ENCODE measurements at places on chromosomes 12 and 14.
A peak's percentile ranks its signal among the peaks of the same experiment; 100 is the strongest.

DNA sequence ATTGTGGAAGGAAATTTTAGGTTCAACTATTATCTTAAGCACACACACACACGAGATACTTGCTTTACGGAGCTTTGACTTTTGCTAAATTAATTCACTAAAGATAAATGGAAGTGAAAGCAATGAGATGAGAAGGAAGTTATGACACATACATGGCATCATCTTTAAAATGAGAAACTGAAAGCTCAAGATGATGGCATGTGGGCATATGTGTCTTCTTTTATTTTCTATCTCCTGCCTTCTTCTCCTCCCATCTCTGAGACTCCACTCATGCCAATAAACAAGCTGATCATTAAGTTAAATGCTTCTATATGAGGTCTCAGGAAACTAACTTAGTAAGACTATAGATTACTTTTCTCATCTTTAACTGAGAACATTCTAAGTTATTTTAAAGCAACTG is 216.7 kb downstream of the MED13L start:
- DNase-seq, result peak; percentile 67

DNA sequence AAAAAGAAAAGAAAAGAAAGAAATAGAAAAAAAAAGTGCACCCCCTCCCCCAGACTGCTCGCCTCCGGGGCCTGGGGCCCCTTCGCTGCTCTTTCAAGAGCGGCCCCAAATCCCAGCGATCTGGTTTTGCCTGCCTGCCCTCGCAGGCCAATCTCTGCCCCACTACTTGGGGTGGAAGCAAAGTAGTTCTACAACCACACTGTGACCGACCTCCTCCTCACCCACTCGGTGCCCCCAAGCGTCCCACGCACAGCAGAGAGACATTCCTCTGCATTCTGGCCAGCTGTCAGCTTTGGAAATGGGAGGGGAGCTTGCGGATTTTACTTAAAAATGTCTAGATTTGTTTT is 2.4 kb upstream of the TBX3 start:
- no peak for DNase-seq

GRCh38 chr14:42961509-42961908 is 1354.8 kb downstream of the LRFN5 start:
- no peak for DNase-seq

- DNase-seq, result no peak
Measured at GRCh38 chr12:125161712-125162022, 96.4 kb downstream of the AACS start.

GRCh38 chr14:100762089-100762515 is 35.4 kb downstream of the DLK1 start:
- peak; percentile 6 for DNase-seq

DNA sequence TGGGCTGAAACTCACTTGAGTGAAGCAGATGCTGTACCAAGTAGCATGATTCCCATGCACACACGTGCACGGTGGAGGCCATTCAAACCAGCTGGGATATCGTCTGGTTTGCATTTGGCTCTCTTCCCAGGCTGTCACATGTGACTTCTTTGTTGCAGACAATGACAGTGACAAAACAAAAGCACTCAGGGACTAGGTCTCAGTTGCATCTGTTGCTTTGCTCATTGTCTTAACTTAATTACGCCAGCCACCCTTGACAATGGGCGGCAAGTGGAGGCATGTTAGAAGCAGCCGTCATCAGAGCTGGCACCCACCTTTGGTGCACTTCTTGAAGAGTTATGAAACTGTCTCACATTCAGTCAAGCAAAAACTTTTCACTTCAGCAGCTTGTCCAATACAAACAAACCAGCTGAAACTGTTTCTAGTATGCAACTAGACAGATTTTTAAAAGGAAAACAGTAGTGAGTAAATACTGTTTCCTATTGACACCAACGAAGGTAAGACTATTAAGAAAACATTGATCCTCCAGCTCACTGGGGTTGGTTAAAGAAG is 74.3 kb downstream of the IGF1 start:
- no peak for DNase-seq

DNA sequence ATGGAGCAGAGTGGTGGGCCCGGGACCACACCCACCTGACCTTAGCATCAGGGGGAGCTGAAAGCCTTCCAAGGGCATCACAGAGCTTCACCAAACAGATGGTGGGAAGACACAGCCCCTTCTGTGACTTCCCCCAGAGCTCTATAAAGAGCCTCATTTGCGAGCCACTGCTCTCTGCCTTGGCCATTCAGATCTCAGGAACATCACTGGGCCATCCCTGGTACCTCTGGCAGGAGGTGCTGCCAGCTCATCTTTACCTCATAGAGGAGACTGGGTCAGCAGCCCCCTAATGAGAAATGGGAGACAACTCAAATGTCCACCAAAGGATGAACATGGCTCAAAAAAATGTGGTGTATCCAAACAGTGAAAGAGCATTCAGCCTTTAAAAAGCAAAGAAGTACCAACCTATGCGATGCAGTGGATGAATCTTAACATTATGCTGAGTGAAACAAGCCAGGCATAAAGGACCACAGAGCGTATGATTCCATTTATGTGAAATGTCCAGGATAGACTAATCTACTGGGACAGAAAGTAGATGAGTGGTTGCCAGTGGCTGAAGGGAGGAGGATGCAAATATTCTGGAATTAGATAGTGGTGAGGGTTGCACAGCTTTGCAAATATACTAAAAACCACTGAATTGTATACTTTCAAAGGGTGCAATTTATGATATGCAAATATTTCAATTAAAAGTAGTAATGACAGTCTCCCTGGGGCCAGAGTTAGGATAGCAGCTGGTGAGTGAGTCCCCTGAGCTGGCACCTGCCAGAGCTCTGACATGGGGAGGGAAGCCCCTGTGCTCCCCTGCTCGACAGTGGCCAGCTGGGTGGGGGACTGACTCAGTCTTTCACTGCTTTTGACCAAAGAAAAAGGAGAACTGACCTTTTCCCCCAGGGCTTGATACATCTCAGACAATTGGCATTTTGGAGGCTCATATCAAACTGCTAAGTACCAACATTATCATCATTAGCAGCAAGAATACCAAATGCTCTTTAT is 116.6 kb downstream of the GCH1 start:
- DNase-seq, result peak; percentile 29

GRCh38 chr14:91681118-91681517 is 50.8 kb downstream of the CATSPERB start:
- no peak for DNase-seq

DNA sequence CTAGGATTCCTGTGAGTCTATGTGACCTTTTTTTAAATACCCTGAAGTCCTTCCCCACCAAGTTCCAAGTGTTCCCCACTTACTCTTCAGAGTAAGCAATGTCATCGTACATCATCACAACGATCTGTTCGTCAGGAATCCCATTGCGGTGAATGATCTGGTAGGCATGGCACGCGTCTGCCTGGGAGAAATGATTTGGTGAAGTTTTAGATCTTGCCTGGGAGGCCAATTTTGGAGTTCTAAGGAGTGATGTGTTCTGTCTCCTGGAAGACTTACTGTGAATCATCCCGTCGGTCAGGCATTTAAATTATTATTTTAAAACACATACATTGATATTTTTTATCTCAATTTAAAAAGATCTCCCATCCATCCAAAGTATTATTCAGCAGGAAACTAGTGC is 29.8 kb downstream of the LGMN start:
- DNase-seq, result no peak

DNA sequence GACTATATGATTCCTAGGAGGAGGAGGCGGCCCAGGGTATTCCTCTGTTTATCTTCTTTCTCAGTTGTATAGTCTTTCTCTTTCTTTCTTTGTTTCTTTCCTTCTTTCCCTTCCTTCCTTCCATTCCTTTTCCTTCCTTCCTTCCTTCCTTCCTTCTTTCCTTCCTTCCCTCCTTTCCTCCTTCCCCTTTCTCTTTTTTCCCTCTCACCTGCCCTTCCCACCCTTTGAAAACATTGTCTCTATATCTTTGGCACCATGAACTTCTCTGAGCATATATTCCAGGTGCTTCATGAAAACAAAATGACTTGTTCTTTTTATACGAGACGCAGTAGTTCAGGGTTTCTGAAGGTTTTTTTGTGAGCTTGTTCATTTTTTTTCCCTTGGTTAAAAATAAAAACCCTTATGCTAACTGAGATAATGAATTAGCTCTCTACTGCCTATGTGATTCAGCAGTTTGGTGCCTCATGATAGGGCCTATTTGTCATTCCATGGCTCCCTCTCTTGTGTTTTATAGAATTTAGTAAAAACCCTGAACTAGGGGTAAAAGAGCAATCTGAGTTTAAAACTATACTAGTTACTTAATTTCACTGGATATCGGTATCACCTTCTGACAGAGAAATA is 3.2 kb upstream of the TESPA1 start:
- DNase-seq, result peak; percentile 26

GRCh38 chr12:105935981-105936380 is 202.8 kb downstream of the NUAK1 start:
- no peak for DNase-seq

- DNase-seq, result no peak
Measured at GRCh38 chr14:68518166-68518565, 274.7 kb downstream of the ZFP36L1 start.

DNA sequence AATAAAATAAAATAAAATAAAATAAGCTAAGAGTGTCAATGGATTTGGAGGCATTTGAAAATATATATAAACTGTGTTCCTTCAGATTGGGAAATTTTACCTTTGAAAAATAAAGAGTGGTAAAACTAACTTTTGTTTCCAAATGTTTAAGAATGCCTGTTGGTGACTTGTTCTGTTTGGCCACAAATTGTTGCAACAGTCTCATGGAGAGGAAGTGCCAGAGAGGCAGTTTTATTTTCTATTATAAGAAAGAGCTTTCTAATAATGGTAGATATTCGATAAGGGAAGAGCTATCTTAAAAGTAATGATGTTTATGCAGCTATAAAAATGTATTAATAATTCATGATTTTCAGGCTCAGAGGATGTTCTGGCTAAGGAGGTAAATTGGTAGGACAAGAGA is 68.8 kb upstream of the MDGA2 start:
- DNase-seq, result no peak

DNA sequence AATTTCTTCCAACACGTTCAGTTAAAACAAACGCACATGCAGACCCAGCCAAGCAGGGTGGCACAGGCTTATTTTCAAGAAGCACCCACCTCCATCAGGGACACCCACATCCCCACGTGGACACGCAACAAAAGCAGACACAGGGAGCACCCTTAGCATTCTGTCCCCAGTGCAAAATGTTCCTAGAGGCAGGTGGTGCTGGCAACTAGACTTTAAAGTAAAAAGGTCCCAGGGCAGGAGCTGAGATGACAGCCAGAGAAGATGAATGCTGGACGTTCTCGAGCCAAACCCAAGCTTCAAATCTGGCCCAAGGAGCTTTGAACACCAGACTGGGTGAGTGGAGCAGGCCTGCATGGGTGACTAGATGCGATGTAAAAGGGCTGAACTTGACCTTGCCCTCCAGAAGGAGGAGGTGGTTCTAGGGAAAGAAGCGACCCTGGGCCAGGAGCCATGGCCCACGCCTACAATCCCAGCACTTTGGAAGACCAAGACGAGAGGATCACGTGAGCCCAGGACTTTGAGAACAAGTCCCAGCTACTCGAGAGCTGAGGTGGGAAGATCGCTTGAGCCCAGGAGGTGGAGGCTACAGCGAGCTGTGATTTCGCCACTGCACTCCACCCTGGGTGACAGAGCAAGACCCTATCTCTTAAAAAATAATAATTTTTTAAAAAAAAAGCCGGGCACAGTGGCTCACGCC is 47.3 kb downstream of the KDM2B start:
- DNase-seq, result no peak

DNA sequence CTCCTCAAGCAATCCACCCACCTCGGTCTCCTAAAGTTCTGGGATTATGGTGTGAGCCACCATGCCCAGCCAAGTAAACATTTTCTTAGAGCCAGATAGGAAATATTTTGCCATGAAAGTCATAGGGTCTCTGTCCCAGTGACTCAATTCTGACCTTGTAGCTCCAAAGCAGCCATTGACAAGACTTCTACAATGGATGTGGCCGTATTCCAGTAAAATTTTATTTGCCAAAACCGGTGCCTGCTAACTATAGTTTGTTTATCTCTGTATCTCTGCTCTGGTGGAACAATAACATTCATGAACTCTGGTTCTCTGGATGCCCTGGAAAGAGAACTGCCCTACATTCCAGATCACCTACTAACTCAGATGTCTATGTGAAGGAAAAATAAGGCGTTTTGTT is 54.6 kb upstream of the USP44 start:
- DNase-seq, result no peak

DNA sequence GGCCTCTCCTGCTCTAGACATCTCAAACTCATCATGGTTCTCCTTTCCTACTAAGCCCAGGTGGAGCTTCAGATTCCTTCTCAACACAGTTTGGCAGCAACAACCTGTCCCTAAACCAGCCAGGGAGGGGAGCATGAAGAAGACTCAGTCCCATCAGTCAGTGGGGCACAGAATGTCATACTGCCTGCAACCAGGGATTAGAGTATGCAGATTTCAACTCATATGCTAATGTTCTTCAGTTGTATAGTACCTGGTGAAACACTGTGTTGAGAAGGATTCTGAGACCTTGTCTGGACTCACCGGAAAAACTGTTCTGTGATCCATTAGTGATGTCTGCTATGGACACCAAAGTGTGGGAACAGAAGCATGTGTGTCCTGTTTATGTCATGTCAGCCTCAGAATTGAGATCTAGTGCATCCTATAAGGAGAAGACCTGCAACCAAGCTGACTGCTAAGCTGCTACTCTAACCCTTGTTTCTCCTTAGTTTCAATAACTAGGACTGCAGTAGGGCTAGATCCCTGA is 43.6 kb downstream of the TRPV4 start:
- no peak for DNase-seq

- DNase-seq, result peak; percentile 68
Measured at GRCh38 chr12:46266382-46266791, 2.5 kb downstream of the SLC38A1 start.

GRCh38 chr14:94239406-94239805 is 53.7 kb downstream of the SERPINA10 start:
- DNase-seq, result no peak

GRCh38 chr14:37585971-37586796 is 8.9 kb downstream of the FOXA1 start:
- no peak for DNase-seq

- no peak for DNase-seq
Measured at GRCh38 chr14:24992624-24993360, 57.2 kb downstream of the STXBP6 start.

DNA sequence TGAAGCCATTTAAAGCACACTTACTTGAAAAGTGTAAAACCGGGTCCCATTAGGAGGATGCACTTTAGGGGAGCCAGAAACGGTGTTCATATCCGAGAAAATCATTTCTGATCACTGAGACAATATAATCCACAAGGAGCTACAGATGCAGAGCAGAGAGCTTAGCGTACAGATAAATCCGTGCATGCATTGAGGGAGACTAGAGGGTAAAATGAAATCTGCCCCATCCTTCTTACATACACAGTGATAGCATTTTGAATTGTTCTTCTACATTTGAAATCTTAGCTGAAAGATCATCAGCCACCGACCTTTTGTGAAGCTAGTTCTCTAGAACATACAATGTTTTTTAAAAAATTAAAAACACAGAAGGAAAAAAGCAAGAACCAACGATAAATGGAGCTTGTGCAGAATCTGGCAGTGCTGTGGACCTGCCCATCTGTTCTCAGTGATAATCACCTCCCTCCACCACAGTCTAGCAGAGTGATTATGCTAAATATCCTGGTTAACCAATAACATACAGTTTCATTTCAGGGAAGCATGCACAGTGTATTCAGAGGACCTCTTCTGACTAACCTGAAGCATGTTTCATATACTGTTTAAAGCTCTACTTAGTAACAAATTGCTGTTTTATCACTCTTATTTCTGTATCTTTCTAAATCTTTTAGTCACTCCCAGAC is 161.1 kb downstream of the PPFIA2 start:
- DNase-seq, result peak; percentile 6

GRCh38 chr14:100733152-100733850 is 6.6 kb downstream of the DLK1 start:
- DNase-seq, result no peak
